ENCODE measurements at places on chromosomes 16 and 17.

- DNase-seq, result no peak
These were observed 91.9 kb upstream of the CBX4 start for GRCh38 chr17:79930877-79931816.

- DNase-seq, result no peak
These were observed 25.6 kb downstream of the ATP6V0A1 start for GRCh38 chr17:42484304-42484703.

GRCh38 chr16:27199736-27200135 lies 3.6 kb upstream of the KDM8 start:
- DNase-seq, result no peak

DNA sequence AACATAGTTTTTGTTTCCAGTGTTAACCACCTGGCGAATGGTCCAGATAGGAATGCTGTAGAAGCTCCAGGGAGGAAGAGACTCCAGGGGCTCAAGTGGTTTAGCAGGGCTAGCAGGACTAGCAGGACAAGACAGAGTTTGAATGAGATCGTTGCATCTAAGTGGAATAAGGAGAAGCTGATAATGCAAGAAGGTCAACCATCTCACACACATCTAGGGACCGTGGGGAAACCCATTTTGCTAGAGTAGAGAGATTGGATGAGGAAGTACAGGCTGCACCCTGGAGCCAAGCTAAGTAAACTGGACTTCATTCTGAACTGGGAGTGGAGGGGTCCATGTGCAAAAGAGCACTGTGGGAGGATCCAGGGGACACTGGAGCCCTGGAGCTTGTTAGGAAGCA lies 86.1 kb upstream of the HSBP1 start:
- no peak for DNase-seq

DNA sequence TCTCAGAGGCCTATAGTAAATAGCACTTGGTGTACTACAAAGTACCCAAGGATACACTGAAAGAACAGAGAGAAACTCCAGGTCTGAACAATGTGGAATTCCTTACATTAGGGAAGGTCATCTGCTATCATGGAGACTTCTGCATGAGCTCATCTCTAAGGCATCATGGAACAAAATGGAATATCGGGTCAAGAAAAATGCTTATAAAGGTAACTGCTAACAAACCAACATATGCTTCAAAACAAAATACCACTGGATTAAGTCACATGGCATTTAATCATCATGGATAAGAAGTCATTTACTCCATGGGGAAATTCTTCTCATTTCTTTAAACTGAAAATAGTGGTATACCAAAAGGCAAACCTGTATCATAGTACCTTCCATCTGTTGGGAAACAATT lies 34.2 kb downstream of the TXNDC11 start:
- DNase-seq, result peak; percentile 56
